ENCODE measurements at places on chromosomes 11 and 22. TPM values are rescaled to one million over a fixed set of nuclear protein-coding genes. Genes with fewer than 3 reads are reported as not detected.

DNA sequence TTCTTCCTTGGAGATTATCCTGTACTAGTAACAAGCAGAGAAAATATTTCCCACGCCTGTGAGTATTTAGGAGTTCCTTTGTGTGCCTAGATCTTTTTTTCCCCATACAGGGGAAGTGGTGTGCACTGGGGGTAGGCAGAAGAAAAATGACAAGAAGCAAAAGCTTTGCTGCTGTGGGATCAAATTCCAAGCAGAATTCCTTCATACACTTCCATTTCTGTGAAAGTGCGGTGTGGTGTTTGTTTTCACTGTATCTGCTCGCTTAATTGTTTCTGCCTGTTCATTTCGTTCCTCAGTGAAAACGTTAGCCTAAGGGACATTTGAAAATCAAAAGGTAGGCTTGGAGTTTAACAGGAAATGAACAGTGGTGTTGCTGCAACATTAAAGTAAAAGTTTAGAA is 47.9 kb downstream of the BLID start:
- no peak for DNase-seq

DNA sequence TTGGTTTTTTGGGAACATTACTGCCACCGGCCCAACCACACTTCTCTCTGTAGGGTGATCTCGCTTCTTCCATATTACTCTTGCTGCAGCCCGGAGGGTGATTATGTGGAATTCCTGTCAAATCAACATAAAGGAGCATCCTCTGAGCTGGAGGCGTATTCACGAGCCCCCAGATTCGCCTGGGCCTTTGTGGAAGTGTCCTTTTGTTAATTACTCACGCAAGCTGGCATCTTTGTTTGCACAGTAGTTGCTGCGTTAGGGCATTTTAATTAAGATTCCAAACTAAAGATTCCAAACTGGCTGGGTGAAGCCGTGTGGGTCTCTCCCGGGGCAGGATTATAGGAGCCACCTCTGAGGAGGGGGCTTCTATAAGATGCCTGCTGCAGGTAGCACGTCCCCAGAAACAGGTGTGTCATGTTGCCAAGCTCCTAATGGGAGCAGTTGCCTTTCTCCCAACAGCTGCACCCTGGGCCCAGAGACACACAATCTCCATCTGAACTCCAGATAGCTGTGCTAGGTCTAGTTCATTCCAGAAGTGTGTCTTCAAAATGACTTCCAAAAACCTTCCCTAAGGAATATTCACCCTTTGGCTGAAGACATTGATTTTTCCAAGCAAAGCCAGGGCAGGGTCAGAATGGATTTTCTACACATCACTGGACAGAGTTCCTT is 40.9 kb downstream of the SHISAL1 start:
- no peak for DNase-seq

DNA sequence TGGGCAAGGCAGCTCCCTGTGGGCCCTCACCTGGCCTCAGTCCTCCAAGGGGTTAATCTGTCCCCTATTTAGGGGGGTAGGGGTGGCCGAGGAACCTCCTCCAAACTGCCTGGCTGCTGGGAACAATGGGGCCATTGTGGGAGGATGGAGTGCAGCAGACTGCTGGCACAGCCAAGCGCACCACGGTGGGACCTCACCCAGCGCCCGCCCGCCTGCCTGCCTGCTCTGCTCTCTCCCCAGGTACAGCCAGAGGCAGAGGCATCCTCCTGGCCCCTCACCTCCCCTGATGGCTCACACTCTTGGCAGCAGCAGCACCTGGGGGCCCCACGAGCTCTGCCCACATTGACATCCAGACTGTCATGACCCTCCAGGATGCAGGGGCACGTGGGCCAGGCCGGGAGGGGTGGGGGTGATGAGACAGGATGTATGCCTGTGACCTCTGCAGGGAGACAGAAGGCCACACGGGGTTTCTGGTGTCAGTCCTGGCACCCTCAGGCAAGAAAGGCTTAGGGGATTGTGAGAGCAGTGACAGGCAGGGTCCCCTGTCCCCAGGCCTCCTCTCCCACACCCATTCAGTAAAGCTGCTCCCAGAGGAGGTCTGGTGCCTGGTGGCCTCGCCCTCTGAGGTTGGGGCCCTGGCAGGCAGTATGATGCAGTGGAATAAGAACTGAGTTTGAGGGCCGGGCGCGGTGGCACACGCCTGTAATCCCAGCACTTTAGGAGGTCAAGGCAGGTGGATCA is 11.4 kb downstream of the BCL9L start:
- DNase-seq: no peak

The LBHD1 gene
- 9.8 TPM for total RNA-seq

DNA sequence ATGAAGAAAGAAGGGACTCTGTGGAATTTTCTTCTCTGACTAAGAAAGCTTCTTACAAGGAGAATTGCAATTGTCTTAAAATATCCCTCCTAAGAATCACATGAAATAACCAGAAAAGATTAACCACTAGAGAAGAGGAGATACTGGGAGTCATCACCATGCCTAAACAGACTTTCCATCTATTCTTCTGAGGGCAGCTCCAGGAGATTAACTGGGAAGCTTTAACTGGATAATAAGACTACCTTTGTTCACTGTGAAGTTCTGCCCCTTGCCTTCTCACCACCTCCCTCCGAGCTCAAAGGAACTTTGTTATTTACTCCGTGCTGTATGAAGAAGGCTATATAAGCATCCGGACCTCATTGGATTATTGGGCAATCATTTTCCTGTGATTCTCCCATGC is 24.5 kb upstream of the MMP7 start:
- no peak for DNase-seq
